Stomach (tissue), 19 donors: ENCODE measurements at places on chromosomes 2 and 18. TPM values are rescaled to one million over a fixed set of nuclear protein-coding genes. Genes with fewer than 3 reads are reported as not detected.

The ALPI gene
- not detected for polyA plus RNA-seq

The FBXO36 gene
- polyA plus RNA-seq = 3.2 TPM

DNA sequence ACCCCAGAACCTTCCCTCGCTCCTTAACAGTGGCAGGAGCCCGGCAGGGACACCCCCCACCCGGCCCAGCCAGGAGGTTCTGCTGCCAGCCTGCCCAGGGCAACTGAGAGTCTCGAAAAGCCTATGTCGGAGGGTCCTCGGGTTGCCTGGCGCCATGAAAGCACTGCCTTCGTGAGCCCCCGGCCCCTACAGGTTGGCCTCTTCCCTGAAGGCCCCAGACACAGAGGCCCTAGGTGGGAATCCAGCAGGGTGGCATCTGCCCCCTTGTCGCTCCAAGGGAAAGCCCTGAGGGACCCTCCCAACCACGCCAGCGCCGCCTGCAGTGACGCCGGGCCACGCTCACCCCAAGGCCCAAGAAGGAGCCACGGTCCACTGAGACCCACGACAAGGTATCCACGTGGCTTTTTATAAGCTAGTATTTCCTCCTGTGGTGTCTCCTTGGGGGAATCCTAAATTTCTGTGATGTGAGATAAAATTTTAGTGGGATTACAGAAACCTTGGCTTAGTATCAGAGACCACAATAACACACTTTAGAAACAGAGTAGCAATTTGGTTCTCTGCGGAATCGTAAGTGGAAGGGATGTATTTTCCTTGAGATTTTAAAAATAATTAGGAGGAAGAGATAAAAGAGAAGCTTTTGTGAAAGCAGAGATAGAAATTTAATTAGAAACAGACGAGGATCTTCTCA lies 138.9 kb downstream of the HDAC4 start:
- no peaks in the 10 kb centered on the region for H3K27me3 ChIP-seq
- no peaks in the 10 kb centered on the region for H3K36me3 ChIP-seq

- H3K27me3 ChIP-seq = no peaks in the 10 kb centered on the region
- no peak for DNase-seq
- no peaks in the 10 kb centered on the region for H3K4me1 ChIP-seq
- no peak overlapping the region for H3K4me3 ChIP-seq
- H3K27ac ChIP-seq = no peak overlapping the region
These were observed 223.3 kb downstream of the CNTNAP5 start for GRCh38 chr2:124248386-124248785.

The CTLA4 gene
- not detected for polyA plus RNA-seq

DNA sequence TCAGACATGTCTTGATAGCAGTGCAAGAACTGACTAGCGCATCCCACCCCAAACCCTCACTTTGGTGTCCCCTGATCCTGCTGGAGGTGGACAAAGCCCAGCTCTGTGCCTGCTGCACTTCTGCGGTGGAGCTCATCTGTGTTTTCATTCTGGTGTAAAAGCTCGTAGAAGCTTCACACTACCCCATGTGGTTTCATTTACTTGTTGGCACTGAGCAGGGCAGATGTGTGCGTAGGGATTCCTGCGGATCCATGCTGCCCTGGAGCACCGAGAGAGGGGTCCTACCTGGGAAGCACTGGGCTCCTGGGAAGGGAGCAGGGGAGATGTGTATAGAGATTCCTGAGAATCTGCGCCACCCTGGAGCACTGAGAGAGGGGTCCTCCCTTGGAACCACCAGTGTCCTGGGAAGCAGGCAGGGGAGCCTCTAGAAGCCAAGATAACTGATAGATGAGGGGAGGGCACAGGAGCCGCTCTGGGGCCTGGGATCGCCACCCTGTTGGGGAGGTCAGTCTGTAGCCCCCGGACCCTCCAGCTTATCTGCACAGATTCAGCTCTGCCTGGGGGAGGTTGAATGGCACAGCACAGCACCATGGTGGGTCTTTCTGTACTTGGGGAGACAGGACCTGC lies 106.9 kb upstream of the OTOS start:
- peaks cover 28% of the 10 kb centered on the region for H3K4me1 ChIP-seq
- H3K27me3 ChIP-seq = no peaks in the 10 kb centered on the region
- DNase-seq = peak; percentile 9
- no peak overlapping the region for H3K4me3 ChIP-seq

DNA sequence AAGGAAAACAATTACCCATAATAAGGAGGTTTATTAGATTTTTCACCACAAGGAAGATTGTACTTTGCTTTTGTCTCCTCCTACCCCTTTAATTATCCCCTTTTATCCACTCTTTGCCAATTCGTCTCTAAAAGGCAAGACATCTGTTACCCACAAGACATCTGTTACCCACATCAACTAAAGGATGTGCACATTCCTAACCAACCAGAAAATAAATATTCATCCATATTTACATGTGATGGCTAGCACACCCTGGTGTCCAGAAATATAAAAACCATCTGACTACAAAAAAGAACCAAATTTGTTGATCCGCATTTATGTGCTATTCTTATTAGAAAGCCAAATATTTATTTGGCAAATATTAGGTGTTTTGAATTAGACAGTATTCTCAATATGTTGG lies 35.7 kb downstream of the ACVR1C start:
- H3K4me3 ChIP-seq = no peak overlapping the region
- H3K36me3 ChIP-seq = no peaks in the 10 kb centered on the region
- DNase-seq = no peak
- H3K27me3 ChIP-seq = peaks cover 6% of the 10 kb centered on the region
- H3K4me1 ChIP-seq = no peaks in the 10 kb centered on the region

DNA sequence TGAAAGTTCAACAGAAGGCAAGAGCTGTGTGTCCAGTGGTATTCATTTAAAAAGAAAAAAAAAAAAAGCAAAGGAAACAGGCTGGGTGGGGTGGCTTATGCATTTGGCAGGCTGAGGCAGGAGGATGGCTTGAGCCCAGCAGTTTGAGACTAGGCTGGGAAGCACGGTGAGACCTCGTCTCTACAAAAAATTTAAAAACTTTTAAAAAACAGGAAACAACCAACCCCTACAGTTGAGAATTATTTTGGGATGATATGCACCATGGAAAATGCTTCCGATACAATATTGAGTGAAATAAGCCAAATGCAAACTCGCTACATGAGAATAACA lies 31.2 kb downstream of the PTPN18 start:
- H3K27me3 ChIP-seq = no peaks in the 10 kb centered on the region
- DNase-seq = no peak
- H3K4me3 ChIP-seq = no peak overlapping the region
- no peak overlapping the region for H3K27ac ChIP-seq

The RAB17 gene
- 83.8 TPM for polyA plus RNA-seq

GRCh38 chr2:197915548-197916265 lies 111.3 kb downstream of the PLCL1 start:
- H3K27me3 ChIP-seq = no peaks in the 10 kb centered on the region
- no peaks in the 10 kb centered on the region for H3K36me3 ChIP-seq
- no peaks in the 10 kb centered on the region for H3K4me1 ChIP-seq
- no peak overlapping the region for H3K4me3 ChIP-seq
- H3K27ac ChIP-seq = no peak overlapping the region

- H3K4me3 ChIP-seq = no peak overlapping the region
- no peaks in the 10 kb centered on the region for H3K36me3 ChIP-seq
- H3K4me1 ChIP-seq = peaks cover 2% of the 10 kb centered on the region
- H3K27me3 ChIP-seq = no peaks in the 10 kb centered on the region
These were observed 60.3 kb upstream of the ACVR1 start for GRCh38 chr2:157936406-157936805.

GRCh38 chr2:207724113-207724512 lies 12.7 kb downstream of the CCNYL1 start:
- peaks cover 44% of the 10 kb centered on the region for H3K4me1 ChIP-seq
- H3K27me3 ChIP-seq = no peaks in the 10 kb centered on the region
- DNase-seq = no peak

DNA sequence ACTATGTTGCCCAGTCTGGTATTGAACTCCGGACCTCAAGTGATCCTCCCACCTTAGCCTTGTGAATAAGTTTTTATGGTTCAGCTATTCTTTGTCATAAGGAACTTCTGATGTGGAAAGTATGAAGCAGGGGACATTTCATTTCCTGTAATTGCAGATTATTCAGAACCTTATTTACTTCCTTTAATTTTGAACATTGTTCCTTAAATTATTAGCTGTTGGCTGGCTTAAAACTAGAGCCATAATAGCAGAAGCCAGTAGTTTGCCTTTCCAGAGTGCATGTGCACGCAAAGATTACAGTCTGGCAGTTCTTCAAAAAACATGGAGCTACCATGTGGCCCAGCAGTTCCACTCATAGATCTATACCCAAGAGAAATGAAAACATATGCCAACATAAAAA lies 53.1 kb downstream of the PMS1 start:
- no peak overlapping the region for H3K27ac ChIP-seq
- peaks cover 3% of the 10 kb centered on the region for H3K36me3 ChIP-seq
- DNase-seq = no peak
- no peaks in the 10 kb centered on the region for H3K27me3 ChIP-seq
- peaks cover 14% of the 10 kb centered on the region for H3K4me1 ChIP-seq

GRCh38 chr2:219037783-219038499 lies 3.4 kb downstream of the CFAP65 start:
- H3K36me3 ChIP-seq = no peaks in the 10 kb centered on the region
- H3K4me3 ChIP-seq = no peak overlapping the region
- DNase-seq = peak; percentile 50
- peak overlapping the region; percentile 38 for H3K27ac ChIP-seq
- peaks cover 81% of the 10 kb centered on the region for H3K27me3 ChIP-seq
- H3K4me1 ChIP-seq = peaks cover 20% of the 10 kb centered on the region

DNA sequence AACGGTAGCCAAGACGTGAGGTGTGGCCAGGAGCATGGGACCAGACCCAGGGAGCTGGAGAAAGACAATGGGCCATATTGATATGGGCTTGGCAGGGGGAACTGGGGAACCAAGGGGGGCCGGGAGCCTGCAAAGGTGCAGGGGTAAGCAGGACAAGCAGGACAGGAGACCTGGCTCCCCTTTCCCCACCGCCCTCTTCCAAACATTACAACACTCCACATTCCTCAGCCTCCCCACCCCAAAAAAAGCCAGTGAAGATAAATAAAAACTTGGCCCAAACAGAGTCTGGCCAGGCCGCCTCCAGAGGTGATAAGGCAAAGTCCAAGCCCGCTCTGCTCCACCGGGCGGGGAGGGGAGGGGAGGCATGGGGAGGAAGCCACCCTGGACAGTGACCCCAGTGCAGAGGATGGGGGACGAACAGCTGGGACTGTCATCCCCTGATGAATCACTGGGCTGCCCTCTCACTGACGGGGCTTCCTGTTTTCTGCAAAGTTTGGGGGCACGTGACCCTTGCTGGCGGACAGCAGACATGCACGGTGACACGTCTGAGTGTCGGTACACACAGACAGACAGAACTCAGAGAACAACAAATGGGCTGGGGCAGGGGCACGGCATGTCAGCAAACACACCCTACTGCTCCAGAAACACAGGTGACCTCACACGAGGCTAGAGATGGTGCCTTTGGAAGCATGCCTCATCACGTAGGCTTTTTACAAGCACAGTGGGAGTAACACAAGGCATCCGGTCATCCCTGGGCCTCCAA lies 100.2 kb downstream of the TNS1 start:
- H3K4me1 ChIP-seq = peaks cover 98% of the 10 kb centered on the region
- H3K4me3 ChIP-seq = peak overlapping the region; percentile 8
- peaks cover 6% of the 10 kb centered on the region for H3K36me3 ChIP-seq
- DNase-seq = peak; percentile 78
- H3K27ac ChIP-seq = peak overlapping the region; percentile 92

DNA sequence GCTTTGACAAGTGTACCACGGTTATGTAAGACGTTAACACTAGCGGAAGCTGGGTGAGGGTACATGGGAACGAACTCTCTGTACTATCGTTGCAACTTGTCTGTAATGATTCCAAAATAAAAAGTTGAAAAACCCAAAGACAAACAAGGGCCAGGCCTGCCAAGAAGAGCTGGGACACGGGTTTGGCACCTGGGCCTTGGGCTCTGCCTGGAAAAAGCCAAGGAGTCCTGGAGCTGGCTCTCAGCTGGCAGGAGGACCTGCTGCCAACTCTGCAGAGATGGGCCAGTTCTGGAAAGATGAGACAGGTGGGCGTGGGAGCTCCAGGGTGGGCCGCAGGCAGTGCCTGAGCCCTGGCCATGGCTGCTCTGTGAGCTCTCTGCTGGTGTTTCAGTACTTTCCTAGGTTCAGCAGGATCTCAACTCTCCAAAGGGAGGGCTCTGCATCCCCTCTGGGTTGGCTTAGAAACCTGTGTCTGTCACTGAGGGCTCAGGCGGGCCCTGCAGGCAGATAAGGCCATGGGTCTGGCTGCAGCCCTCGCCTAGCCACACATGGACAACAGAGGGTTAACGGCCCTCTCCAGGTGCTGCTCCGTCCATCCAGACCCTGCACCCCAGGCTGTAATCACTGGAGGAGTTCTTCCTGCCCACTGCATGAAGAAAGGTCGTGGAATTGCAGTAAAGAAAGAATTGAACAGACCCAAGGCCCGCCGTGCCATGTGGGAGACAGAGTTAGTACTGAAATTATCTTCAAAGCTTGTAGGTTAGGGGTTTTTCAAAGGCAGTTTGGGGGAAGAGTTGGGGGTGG lies 89.9 kb downstream of the RHOB start:
- no peaks in the 10 kb centered on the region for H3K27me3 ChIP-seq
- no peaks in the 10 kb centered on the region for H3K36me3 ChIP-seq
- no peak for DNase-seq
- no peaks in the 10 kb centered on the region for H3K4me1 ChIP-seq

The LYG1 gene
- 1.00 TPM for polyA plus RNA-seq

- no peaks in the 10 kb centered on the region for H3K4me1 ChIP-seq
- no peak overlapping the region for H3K4me3 ChIP-seq
- peaks cover 54% of the 10 kb centered on the region for H3K27me3 ChIP-seq
These were observed 250.8 kb upstream of the PXDN start for GRCh38 chr2:1995081-1995480.

DNA sequence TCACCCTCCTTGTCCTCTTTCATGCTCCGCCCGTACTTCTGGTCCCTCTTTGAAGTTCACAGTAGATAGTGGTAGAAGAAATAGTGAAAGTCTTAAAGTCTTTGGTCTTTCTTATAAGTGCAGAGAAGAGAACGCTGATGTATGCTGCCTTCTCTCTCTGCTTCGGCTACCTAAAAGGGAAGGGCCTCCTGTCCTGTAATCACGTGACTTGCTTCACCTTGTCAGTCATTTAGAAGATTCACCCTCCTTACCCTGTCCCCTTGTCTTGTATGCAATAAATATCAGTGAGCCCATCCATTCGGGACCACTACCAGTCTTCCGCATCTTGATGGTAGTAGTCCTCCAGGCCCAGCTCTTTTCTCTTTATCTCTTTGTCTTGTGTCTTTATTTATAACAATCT lies 144.6 kb downstream of the ARL4C start:
- H3K4me1 ChIP-seq = no peaks in the 10 kb centered on the region
- DNase-seq = no peak
- no peak overlapping the region for H3K4me3 ChIP-seq
- no peak overlapping the region for H3K27ac ChIP-seq
- no peaks in the 10 kb centered on the region for H3K27me3 ChIP-seq

DNA sequence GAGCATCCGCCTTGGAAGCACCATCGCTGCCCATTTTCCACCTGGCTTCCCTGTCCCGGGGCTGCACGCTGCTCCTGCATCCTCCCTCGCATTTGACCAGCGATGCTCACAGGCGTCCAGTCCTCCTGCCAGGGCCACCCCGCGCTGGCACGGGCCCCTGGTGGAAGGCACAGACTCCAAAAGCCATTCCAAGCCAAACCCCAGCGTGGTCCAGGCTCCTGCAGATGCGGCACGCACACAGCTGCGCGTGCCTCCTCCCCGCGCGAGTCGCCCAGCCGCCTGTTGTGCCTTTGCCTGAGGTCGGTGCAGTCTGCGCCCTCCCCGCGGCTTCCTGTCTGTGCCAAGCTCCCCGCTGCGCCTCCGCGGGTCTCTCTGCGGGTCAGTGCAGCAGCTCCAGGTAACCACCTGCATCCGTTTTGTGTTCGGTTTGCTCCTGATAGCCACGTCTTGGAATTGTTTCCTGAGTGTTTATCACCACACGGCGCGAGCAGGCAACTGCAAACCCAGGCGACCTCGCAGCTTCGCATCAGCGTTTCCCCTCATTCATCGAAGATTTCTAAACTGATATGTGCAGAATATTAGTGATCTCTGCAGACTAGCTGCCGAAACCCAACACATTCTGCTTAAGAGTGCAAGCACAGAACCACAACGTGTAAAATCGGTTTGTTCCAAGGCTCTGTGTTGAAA lies 65.2 kb upstream of the SALL3 start:
- no peak overlapping the region for H3K27ac ChIP-seq
- H3K27me3 ChIP-seq = no peaks in the 10 kb centered on the region
- no peak overlapping the region for H3K4me3 ChIP-seq
